ENCODE measurements at places on chromosomes 5 and 9. TPM values are rescaled to one million over a fixed set of nuclear protein-coding genes. Genes with fewer than 3 reads are reported as not detected.

The ELOVL7 gene
- total RNA-seq = 2.1 TPM

- DNase-seq = no peak
Observed at GRCh38 chr9:134358662-134359319, 32.5 kb downstream of the RXRA start.

The NDFIP1 gene
- total RNA-seq = 74.1 TPM

DNA sequence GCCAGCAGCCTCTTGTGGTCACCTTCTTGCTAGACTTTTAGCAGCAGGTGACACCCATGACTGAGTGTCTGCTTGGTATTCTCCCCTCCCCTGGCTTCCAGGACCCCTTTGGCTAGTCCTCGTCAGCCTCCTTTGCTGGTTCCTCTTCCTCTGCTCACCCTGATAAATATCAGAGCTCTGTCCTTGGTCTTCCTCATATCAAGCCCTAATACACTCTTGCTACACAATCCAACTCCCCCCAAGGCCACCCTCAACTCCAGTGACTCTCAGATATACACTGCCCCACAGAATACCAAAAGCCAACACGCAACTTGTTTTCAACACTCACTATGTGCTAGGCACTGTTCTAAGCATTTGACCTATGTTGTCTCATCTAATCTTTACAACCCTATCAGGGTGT is 30.3 kb upstream of the LCP2 start:
- no peak for DNase-seq

GRCh38 chr9:35828716-35829083 is at the start of gene FAM221B:
Gene FAM221B (minus strand): TSS chr9:35828732. CDS start chr9:35826161, 2,571 bp downstream.
- peak; percentile 69 for DNase-seq

All from upper lobe of left lung (tissue), 6 donors.